ENCODE measurements at places on chromosomes 7 and 10.

GRCh38 chr7:97269741-97270140 lies 152.2 kb downstream of the SDHAF3 start:
- no peak for DNase-seq

GRCh38 chr7:72077786-72078185 lies 334.4 kb downstream of the CALN1 start:
- DNase-seq: no peak

GRCh38 chr10:114492351-114493037 lies 88.2 kb upstream of the AFAP1L2 start:
- no peak for DNase-seq

DNA sequence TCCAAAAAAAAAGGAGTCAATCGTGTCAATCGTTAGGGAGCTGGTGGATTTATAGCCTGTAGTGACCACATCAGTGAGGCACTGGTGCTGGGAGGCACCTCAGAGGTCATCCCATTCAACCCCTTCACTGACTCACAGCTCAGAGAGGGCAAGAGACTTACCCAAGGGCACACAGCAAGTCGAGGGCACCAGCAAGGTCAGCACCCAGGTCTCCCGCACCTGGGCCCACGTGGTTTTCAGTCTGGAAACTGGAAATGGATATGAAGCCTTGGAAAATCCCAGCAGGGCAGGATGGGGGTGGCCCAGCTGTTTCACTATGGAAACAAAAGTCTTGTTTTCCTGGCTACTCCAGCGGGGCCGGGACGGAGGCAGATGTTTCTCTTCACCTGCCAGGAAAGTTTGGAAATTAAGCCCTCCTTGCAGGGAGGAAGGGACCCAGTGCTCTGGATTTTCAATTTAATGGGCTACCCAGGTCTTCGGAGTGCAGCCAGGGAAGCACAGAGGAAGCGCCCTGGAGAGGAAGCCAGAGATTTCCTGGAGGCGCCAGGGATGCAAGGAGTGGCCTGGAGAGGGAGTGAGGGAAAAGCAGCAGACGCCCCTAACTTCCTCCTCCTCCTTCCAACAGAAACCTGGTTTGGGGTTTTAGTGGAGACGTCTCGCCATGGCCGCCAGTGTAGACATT lies 157.2 kb upstream of the TNRC18 start:
- no peak for DNase-seq

DNA sequence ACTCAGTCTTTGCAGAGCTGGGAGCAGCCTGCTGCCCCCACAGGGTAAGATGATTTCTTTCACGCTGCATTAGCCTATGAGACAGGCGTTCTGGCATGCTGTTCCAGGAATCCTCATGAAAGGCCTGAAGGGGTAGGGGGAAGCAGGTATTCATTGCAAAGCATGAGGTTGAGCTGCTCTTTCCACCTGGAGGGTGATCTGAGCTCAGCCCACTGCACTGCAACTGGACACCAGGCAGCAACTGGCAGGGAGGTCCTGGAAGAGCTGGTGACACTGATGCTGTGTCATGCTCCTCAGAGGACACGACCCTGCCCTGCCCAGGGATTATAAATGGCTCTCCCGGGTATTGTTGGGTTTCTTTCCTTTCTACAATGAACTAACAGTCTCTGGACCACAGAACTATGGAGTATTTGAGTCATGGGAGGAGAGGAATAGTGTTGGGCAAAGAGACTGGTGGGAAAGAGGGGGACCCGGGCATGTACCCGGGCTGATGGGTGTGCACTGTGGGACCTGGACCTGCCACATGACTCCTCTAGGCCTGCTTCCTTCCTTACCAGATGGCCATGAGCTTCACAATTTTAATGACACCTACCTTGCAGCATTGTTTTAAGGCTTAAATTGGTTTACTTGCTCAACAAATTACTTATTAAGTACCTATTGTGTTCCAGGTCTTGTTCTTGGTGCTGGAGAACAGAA lies 24.3 kb downstream of the SLC25A28 start:
- DNase-seq: no peak

- no peak for DNase-seq
These were observed 9.9 kb downstream of the PIP4K2A start for GRCh38 chr10:22704471-22704911.

Measured in stimulated activated CD8-positive, alpha-beta memory T cell treated with anti-CD3 and anti-CD28 coated beads, Interleukin-7, amount 100 ng/mL, for 1 hour (primary cell).